ENCODE measurements at places on chromosomes 5 and 9.

GRCh38 chr9:135442075-135442474, 37.5 kb upstream of the PPP1R26 start:
- DNase-seq = no peak

DNA sequence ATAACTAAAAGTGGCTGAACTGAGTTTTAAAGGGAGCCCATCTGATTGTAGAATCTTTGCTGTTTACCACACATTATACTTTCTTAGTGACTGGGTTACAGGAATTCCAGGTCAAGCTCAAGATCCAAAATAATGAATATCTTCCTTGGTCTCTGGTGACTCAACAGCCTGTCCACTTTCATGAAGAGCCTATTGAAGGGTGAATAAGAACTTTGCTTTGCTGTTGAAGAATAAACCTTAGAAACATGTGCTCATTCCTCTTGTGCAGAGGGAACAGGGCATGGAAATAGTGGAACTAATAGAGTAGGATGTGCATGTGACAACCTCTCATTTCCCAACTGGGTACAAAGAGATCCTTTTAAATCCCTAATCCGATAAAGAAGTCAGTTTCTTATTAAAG, 21.4 kb downstream of the ALDH1A1 start:
- DNase-seq = no peak

GRCh38 chr9:19420877-19421276, 12.1 kb downstream of the ACER2 start:
- DNase-seq = no peak

GRCh38 chr5:166957782-166958181, 1333.7 kb upstream of the WWC1 start:
- DNase-seq = no peak

DNA sequence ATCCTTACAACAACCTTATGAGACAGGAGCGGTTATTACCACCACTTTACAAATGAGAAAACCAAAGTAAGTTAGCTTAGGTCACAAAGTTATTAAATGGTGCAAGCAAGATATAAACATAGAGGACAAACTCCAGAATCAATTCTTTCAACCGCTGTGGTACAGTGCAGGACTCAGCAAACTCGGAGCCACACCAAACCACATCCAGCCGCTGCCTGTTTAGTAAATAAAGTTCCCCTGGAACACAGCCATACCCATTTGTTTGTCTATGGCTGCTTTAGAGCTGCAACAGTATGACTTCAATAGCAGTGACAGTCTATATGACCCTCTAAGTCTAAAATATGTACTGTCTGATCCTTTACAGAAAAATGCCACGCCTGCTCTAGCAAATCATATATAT, 1567.2 kb upstream of the WWC1 start:
- no peak for DNase-seq

DNA sequence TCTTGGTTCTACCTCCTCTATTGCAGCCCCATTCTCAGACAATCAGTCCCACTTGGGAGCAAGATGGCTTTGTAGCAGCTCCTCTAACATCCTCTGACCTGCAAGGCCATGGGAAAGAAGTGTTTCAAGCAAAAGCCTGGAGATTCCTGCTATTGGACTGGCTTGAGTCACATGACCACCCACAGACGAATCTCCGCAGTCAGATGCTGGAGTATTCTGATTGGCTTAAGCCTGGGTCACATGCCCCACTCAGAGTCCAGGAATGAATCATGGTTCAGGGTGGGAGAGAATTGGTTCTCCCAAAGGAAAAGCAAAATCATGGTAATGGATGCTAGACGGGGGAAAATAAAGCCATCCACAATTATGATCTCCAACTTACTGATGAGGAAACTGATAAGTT, 22.6 kb upstream of the LMX1B start:
- DNase-seq = no peak

DNA sequence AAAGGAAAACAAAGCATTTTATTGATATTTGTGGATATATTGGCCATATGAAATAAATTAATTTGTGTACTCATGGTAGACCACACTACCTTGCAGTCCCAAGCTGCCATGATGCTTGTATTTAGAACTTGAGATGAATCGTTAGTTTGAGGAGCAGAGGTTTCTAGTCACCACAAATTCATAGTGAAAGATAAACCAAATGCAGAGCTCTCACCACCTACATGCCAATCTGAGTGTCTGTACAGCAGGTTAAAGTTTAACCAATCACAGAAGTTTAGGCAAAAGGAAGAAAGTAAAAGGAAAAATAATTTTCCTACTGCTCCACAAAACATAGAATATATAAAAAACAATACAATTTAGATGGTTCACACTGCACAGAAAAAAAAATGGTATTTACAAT, 163.6 kb upstream of the FTMT start:
- no peak for DNase-seq

DNA sequence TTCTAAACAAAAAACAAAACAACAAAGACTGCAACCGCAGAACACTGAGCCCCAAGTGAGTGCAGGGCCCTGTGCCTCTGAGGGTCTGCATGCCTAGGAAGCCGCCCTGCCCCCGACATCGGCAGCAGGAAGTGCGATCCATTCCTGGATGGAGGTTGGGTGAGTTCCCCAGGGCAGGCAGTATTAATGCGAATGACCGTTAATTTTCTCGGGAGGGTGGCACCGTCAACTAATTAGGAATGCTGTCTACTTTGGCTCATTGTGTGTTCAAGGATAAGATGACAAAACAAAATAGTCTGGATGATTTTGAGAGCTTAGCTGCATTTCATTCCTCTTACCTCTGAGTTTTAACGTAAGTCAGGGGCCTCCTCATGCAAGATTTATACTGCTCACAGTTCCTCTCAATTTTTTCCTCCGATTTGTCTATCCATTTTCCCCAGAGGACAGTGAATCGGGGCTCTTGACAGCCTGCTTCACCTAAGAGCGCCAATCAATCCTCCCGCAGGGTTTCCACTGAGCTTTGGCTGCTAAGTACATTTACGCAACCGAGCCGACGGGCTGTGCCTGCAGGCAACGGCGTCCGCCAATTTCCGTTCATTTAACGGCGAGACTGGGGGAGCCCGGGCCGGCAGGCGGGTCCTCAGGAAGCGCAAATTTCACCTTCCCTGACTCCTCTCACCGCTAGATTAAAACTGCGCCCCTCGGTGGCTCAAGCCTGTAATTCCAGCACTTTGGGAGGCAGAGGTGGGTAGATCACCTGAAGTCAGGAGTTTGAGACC, 2.9 kb upstream of the NXNL2 start:
- peak; percentile 33 for DNase-seq

- DNase-seq = no peak
Measured at GRCh38 chr9:82110881-82111280, 122.3 kb downstream of the SPATA31D1 start.

DNA sequence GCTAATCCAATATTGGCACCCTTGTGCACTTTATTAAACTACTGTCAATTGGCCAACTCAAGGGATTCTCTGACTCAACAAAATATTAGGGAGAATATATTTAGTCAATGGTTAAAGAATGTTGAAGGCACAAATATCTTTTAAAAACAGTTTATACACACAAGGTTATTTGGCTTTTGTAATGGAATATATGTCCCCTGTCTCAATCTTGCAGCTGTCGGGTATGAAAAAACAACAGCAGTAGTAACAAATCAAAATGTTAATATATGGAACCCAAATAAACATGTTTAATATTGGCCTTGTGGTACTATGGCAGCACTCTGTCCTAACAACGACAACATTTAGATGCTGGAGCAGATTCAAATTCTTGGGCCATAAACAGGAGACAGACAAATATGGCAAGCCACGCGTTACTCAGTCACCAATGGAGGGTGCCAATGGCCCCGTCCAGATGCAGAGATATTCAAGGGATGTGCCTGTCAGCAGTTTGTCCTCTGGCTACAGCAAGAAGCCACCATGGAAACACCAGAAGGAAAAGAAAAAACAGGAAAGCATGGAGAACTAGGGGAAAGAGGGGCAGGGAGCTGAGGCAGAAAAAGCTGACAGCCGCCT, 342.0 kb downstream of the NDUFS4 start:
- no peak for DNase-seq

DNA sequence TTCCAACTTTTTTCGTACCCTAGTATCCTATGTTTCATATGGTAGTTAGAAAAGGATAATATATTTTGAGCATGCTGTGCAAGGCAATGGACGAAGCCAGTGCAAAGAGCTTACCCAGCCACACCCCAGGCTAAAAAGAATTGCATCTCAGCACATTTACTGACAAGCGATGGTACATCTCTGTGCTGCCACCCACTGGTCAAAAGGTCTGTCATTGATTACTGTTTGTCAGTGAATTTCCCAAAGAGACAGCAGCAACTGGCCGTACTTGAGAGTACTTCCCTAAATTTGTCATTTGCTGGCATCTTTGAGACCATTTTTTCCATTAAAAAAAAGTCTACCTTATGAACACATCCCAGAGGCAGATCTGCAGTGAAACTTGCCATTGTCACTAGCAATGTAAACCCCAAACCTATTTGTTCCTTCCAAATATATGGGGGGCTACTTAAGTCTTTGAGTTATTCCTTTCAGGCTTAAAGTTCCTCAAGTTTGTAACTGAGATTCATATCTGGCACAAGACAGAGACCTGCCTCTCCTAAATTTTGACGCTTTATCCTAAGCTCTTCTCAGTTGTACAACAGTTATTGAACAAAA, 184.3 kb downstream of the CTNND2 start:
- no peak for DNase-seq

GRCh38 chr5:115246361-115246991, 16.2 kb downstream of the PGGT1B start:
- DNase-seq = no peak

DNA sequence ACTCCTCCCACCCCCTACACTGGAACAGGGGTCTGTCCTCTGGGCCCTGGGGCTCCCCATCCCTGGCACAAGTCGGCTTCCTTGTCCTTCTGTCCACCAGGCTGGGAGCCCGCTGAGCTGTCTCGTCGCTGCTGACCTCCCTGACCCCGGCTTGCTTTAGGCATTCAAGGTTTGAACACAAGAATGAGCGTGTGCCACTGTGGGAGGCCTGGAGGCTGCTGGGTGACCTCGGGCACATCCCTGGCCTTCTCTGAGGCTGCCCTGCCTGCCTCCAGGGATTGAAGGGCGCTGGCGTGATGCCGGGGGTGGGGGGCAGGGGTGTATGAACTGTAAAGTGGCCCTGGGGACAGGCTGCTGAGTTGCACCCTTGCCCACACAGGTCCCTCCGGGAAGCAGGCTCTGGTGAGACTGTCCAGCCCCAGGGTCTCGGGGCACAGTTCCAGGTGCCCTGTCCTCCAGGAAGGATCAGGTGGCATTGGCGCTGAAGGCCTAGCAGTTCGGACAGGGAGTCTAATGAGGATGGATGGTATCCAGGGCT, 18.2 kb downstream of the FIBCD1 start:
- no peak for DNase-seq

DNA sequence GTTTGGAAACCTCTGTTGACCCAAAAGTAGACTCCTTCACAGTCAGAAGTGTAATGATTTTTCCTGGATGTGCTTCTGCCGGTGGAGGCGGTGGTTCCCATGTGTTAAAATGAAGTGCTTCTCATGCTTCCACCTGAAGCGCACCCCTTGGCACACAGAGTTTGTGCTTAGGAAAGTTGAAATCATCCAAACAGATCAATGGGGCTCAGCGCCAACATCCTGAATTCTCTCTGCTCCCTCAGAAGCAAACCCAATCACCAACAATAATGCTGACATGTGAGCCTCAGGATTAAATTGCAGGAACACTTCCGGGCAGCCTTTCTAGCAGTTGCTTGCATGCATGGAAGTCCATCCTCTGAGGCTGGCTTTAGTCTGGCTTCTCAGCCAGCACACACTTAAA, 71.0 kb downstream of the MED10 start:
- DNase-seq = no peak

DNA sequence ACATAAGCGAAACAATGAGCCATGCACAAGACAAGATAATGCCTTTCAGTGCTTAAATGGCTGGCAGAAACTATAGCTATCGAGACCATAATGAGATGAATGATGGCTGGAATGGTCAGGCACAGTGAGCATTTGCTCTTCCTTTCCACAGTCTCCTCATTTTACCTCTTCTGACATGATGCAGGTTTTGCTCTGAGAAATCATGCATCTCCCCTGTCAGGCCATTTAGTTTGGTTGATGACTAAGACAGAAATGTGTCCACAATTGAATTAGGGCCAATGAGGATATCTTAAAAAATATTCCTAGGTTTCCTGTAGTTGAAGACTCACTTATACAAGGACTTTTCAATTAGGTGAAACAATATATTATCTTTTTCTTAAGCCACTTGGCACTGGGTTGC, 475.1 kb downstream of the TMEM232 start:
- DNase-seq = no peak
